ENCODE measurements at places on chromosomes 1 and 21.
A peak's percentile ranks its signal among the peaks of the same experiment; 100 is the strongest.

DNA sequence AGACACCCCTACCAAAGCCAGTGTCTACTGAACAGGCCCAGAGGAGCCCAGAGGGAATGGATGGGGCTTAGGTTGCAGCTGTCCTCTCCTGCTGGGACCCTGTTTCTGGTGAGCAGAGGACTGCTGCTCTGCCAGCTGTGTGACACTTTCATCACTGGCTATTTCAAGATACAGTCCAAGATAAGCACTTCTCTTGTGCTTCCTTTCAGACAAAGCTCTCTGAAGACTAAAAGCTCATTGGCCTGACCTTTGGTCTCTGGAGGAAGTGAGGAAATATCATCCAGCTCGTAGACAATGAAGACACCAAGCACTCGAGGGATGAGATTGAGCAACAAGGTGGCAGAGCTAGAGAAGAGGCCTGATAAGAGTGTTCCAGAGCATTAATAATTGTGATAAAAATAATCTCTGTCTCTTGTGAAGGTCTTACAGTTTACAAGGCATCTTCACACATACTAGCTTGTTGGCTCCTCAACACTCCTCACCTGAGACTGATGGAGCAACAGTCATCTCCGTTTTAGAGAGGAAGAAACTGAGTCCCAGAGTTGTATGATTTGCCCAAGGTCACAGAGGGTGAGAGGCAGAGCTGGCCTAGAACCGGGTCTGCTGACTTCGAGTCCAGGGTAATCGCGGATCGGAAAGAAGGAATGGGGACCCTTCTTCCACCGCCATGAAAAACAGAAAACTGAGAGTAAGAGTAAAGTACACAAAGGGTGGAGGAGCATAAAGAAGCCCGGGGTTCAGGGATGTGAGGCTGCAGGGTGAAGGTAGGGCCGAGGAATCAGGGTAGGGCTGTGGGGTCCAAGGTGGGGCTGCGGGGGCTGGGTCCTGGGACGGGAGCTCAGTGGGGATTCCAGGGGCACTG is 666 bp downstream of the PAFAH2 start:
- peak; percentile 69 for DNase-seq

- DNase-seq: no peak
Observed at GRCh38 chr1:54931275-54931840, 44.4 kb upstream of the DHCR24 start.

GRCh38 chr1:177487481-177487880 is 316.7 kb downstream of the BRINP2 start:
- no peak for DNase-seq

GRCh38 chr1:63929106-63929478 is 155.3 kb downstream of the ROR1 start:
- DNase-seq: no peak

DNA sequence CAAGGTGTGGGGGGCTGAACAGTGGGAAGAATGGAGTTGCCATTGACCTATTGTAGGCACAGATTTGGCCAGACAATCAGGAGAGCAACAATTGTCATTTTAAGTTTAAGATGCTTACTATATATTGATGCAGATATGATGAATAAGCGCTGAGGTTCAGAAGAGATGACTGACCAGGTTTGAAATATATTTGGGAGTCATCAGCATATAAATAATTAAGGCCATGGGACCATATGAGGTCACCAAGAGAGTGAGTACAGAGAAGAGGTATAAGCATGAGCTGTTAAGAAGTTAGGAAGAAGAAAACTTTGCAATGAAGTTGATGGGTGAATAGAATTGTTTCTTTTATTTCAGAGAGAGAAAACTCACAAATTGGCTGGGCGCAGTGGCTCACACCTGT is 4.5 kb upstream of the GADD45A start:
- peak; percentile 42 for DNase-seq

DNA sequence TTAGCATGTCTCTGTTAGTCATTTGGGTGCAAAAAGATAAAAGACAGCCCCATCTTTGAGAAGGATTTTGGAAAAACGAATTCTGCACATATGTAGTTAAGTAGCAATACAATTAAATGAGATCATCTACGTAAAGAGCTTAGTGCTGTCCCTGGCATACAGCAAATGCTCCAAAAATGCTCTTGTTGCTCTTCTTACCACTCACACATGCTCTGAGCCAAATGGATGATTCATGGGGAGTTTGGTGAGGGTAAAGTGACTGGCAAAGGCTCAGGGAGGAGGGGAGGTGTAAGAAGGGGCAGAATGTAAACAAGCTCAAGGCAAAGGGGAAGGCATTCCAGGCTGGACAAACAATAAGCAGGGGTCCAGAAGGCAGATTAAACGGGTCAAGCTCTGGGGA is 191.9 kb downstream of the AK5 start:
- peak; percentile 94 for DNase-seq

GRCh38 chr1:168112673-168113305 is 23.9 kb downstream of the GPR161 start:
- peak; percentile 84 for DNase-seq

DNA sequence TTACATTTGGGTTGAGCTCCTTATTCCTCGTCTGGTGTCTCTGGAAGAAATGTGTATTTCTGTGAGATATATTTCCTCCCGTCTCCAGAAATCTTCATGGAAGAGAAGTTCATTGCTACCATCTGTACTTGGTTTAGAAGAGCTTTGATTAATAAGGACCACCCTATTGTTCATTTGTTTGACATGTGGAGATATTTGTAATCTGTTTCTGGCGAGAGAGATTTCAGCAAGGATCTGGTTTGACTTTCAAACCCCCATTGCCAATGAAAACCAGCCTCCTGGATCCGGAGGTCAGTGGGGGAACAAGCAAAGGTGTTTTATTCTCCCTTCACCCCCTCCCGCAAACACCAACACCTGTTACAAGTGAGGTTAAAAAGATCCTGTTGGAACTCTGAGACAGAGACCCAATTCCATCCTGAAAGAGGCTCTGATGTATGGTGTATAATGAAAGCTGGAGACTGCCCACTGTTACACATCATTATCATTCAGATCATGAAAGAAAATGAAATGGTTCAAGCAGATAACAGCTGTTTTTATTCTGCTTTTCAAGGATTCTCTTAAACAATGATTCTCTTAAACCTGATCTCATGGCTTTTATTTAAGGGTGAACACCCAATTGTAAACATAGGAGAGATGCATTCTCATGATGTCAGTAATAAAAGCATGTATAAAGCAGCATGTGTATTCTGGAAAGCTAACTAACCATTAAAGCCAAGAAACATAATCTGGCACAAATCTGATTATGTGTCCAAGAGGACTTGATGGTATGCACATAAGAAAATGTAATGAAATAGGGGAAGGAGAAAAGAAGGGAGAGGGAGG is 393.5 kb upstream of the ADGRL2 start:
- DNase-seq: no peak

GRCh38 chr21:39029086-39029755 is 154.0 kb downstream of the PSMG1 start:
- peak; percentile 52 for DNase-seq

DNA sequence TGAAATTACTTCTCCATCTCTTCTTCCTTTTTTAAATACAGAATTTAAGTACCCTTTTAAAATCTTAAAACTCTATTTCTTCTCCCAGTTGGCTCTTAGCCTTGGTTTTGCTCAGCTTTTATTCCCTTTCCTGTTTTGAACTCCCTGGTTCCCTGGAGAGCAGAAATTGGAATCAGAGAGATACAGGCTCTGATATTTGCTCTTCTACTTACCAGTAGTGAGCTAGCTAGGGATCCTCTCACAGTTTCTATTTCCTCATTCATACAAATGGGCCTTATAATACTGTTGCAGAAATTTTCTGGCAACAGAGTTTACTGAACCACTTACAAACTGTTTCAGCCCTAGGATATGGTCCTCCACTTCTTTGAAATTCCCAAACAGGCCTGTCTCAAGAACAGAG is 606.3 kb downstream of the NUF2 start:
- DNase-seq: no peak

DNA sequence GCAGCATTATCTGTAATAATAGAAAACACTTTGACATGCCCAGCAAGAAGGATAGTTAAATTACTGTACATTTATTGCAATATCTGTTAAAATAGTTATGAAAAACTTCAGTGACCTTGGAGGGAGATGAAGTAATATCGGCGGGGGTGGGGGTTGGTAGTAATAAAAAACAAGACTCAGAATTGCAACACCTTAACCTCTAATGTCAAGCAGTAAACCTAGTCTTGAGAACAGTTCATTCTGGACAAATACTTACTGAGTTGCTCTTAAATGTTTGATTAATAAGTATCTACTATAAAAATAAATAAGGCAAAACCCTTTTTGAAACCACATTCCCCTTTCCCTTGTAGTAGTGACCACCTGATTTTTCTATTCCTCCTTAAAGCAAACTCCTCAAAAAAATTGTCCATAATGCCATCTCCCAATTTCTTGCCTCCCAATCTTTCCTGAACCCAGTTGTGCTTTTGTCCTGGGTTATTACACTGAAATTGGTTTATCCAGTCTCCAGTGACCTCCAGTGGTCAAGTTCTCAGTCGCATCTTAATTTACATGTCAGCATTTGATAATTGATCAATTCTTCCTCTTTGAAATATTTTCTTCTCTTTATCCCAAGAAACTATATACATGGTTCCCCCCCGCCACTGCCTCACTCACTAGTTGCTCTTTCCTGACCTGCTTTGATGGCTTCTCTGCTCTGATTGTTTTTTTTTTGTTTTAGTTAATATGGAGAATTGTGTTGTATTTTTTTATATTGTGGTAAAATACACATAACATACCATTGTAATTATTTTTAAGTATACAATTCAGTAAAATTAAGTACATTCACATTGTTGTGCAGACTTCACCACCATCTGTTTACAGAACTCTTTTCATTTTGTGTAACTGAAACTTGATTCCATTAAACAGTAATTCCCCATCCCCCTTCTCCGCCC is 36.8 kb downstream of the RAP1A start:
- DNase-seq: peak; percentile 60

DNA sequence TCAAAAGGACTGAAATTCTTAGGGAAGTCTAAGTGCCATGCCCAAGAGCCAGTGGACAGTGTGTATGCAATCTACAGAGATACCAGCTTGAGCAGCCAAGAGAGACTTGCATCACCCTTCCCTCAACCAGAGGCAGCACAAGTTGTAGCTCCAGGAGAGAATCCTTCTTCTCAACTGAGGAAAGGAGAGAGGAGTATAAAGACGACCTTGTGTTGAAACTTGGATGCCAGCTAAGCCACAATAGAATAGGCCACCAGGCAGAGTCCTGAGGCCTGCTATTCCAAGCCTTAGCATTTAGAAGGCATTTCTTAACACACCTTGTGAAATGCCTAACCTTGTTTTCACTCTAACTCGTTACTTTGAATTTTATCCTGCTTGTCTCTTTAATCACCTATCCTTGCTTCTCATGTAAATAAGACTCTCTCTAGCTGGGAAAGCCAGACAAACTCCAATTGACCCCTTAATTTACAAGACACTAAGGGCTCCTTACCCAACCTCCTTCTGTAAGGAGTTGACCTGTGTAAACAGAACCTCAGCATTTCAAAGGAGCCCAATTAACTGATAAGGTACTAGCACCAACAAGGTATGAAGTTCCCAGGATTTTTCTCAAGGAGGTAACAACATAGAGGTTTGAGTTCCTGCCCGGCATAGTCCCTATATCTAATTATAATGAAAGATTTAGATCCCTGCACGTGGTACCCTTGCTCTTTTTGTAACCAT is 738.8 kb downstream of the AMY1C start:
- no peak for DNase-seq

DNA sequence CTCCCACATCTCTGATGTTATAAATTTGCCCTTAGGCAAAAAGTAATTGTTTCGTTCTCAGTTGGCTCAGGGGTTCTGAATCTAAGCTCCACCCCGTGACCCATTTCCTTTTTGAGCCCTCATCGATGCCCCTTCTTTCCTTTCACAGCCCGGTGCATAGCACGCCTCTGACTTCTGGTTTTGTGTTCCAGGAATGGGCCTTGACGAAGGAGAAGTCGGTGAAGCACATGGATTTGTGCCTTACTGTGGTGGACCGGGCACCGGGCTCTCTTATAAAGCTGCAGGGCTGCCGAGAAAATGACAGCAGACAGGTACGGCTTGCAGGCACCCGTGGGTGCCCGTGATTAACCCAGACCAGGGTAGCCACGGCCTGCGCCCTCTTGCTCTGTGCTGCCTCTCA is 151.9 kb downstream of the PGBD5 start:
- DNase-seq: no peak

DNA sequence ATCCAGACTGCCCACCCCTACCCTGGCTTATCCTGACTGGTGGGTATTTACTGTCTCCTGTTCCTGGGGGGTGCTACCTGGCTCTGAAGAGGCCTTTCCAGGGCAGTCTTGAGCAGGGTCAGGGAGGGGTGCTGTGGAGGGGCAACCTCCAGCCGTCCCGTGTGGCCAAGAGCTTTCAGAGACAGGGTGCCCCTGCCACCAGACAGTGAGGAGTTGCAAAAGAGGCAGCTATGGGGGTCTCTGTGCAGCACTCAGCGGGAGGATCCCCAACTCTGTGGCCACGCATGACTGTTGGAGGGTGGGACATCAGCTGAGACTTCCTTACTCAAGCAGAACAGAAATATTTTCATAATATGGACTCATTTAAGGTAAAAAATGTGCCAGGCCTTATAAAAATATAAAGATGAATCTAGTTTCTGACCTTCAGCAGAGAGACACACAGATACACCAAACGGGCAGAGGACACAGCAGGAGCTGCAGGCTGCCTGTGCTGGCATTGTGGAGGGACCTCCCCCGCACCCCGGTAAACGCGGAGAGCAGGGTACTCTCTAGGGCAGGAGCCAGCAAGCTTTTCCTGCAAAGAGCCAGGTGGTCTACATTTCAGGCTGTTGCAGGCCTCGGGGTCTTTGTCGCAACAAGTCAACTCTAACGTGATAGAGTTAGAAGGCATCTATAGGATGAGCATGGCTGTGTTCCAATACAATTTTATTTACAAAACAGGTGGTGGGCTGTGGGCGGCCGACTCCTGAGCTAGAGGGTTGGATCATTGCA is 252.6 kb downstream of the RHOU start:
- no peak for DNase-seq

Data from EL (cell line).